Substantia nigra (tissue), 51 donors: ENCODE measurements at places on chromosomes 5 and 9.

- DNase-seq: no peak
These were observed 63.8 kb downstream of the ATP10B start for GRCh38 chr5:160788102-160788660.

DNA sequence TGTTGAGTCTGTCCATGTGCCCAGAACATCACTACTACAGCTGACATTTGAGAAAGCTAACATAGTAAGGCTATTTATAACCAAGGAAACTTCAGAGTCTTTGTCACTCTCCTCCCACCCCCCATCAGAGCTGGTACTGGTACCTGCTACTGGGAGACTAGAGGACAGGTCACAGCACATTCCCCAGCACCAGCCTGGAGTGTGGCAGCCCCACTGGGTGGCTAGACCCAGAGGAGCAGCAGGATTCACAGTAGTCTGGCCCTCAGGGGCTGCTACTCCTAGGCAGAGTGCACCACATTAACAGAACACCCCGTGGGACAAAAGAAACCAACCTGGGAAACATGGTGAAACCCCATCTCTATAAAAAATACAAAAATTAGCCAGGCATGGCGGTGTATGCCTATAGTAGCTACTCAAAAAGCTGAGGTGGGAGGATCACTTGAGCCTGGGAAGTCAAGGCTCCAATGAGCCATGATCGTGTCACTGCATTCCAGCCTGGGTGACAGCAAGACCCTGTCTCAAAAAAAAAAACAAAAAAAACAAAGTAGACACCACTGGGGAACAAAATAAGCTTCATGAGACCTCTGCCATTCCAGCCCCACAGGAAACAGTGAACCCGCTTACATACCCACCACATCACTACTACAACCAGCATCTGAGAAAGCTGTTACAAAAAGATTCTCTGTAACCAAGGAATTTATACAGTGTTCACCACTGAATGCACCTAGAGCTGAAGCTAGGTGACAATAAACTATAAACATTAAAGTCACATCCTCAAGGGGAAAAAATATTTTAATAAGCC, 26.3 kb upstream of the PTGER4 start:
- no peak for DNase-seq

DNA sequence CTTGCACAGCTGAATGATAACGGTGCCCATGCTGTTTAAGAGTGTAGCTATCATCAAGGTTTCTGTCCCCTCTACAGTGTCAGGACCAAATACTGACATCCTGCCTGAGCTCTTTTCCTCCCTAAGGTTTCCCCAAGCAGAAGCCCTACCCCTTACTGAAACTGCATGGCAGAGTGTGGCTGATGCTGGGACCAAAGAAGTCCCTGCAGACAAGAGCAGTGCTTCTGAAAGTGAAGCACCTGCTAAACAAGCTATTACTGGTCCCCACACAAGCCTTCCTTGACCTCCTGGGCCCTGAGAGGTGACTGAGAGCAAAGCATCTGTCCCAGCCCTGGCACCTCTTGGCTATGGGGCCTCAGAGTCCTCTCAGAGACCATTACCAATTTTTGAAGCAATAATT, 56.1 kb downstream of the CFAP90 start:
- no peak for DNase-seq

GRCh38 chr9:4416467-4416866, 73.8 kb upstream of the SLC1A1 start:
- no peak for DNase-seq

GRCh38 chr5:123879071-123879470, 367.1 kb downstream of the CSNK1G3 start:
- DNase-seq: no peak

DNA sequence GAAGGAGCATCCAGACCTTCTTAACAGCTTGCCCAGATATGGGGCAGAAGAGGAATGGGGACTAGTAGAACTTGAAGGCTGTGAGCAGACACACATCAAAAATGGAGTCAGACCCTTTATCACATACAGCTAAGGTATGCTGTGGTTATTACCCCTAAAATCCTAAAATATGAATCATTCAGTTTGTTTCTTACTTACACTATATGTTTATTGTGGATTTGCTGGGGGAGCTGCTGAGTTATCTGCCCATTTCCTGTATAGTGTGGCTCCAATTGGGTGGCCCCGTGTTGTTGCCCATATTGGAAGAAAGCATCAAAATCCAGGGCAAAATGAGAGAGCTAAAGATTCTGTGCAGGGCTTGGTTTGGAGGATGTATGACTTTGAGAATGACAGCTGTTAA, 56.9 kb downstream of the AP3S1 start:
- no peak for DNase-seq

- DNase-seq: no peak
These were observed 174.5 kb upstream of the MAP3K1 start for GRCh38 chr5:56640763-56641406.

- no peak for DNase-seq
These were observed 25.7 kb upstream of the SPDL1 start for GRCh38 chr5:169557838-169558237.

GRCh38 chr5:122985954-122986721, 50.4 kb downstream of the PPIC start:
- DNase-seq: no peak

GRCh38 chr5:74116266-74116665, 490.3 kb downstream of the ARHGEF28 start:
- DNase-seq: no peak
